Renal pelvis (tissue), 12 donors: ENCODE measurements at places on chromosomes 5 and 9.
A peak's percentile ranks its signal among the peaks of the same experiment; 100 is the strongest.

GRCh38 chr5:72474516-72474915 lies 32.7 kb downstream of the ZNF366 start:
- DNase-seq, result no peak

DNA sequence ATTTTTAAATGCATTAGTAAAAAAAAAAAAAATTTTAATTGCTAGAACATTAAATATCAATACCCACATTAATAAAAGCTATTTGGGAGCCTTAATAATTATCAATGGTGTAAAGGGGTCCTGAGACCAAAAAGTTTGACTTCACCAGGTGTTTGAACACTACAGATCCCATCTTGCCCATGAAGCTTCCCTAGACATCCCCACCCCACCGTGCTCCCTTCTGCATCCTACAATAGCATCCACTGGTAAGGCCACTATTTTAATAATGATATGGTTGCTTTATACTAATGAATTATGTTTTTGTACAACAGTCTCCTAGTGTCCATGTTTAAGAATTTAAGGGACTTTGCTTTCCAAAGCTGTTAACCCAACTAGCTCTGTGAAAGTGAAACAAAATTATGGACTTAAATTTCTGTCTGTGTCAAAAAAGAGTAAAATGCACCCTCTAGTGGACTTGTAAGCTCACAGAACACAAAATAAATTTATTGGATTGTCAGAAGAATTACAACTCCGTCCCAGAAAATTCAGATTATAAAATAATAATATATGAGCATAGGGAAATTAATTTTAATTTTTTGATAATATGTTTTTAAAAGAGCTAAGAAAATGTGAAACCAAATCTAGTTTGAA lies 76.0 kb downstream of the ARL15 start:
- peak; percentile 31 for DNase-seq

DNA sequence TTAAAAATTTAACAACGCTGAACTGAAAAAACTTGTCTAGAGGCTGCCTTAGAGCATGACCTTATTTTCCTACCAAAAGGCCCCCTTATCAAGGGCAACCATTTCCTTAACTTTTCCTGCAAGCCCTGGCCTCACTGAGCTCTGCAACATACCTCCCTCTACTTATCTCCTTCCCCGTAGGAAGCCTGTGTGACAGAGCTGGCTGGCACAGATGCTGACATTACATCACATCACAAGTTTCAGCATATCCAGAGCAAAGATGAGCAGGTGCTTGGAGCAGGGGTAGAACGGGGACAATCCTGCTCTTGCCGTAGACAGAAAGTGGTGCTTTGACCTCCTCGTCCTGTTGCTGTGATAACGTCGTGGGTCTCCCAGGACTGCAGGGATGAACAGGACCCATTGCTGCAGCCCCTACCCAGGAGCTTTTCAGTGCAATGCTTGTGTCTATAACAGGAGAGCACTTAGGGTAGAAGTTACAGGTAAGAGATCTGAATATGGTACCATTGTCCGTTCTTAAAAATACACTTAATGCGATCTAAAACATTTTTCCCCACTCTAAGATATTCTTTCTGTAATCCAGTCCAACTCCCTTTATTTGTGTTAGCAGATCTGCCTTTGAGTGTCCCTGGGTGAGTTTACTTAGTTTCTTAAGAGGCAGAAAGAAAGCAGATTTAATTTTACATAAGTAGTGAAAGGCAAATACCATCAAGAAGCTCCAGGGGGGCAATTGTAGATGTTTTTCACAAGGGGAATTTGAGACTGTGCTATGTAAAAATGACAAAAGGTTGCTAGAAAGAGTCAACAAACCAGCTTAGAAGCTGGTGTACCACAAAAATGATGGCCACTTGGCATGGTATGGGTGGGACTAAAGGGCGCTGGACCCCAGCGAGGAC lies 101.9 kb upstream of the EFNA5 start:
- DNase-seq, result no peak

GRCh38 chr9:114261026-114261425 lies 61.9 kb upstream of the ORM1 start:
- no peak for DNase-seq

DNA sequence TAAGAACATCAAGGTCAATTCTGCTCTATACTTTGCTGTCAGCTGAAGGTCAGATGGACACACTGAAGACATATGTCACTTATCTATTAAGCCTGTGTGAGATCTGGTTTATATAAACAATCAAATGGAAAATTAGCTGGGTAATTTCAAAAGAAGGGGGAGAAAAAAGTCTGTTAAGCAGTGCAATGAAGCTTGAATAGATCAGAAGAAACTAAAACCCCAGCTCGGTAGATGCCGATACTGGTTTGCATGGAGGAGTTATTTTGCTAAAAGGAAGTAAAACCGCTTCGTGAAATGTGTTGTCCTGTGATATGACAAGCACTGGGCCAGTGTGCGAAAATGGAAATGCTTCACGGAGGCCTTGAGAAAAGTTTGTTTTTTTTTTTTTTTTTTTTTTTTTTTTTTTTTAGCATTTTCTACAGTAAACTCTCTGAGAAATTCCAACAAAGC lies 148.8 kb downstream of the MEF2C start:
- no peak for DNase-seq

DNA sequence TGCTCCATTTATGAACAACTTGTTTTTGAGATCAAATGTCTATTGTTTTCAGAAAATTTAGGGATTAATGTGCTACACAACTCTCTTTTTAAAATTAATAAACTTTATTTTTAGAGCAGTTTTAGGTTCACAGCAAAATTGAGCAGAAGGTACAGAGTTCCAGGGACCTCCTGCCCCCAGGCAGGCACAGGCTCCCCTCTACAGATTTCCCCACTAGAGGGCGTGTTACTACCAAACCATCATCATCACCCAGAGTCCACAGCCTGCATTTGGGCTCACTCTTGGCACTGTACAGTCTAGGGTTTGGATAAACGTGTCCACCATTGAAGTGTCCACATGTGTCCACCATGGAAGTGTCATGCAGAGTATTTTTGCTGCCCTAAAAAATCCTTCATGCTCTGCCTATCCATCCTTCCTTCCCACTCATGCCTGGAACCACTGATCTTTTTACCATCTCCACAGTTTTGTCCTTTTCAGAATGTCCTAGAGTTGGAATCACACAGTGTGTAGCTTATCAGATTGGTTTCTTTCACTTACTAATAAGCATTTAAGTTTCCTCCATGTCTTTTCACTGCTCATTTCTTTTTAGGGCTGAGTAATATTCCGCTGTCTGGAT lies 61.7 kb downstream of the MRPL36 start:
- DNase-seq, result no peak

GRCh38 chr9:102185371-102185770 lies 446.9 kb upstream of the GRIN3A start:
- DNase-seq, result no peak

DNA sequence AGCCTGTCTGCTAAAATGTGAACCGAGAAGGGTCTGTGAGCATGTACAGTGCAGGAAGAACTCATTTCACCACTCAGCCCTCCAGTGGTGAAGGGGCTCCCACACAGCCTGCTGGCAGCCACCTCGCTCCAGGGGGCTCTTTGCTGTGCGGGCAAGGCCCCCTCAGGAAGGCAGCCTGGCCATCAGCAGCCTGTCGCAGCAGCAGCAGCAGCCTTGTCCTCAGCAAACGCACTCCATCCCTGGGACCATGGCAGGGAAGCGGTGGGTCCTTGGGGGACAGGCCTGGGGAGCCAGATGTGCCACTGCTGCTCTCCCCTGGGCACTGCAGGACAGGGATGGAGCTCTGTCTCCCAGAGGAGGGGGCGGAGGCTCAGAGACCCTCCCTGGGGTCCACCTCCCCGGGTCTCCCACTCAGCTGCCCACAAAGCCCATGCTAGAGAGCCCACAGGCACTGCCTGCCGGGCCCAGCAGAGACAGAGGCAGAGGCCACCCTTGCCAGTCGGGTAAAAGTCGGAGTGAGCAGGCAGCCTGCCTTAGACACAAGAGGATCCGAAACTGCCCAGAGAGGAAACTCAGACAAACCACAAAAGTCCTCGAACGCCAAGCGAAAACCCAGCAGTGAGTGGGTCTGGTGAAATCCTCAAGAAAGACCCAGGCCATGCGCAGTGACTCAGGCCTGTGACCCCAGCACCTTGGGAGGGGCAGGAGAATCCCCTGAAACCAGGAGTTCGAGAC lies 8.0 kb downstream of the BRD3 start:
- no peak for DNase-seq

- no peak for DNase-seq
Measured at GRCh38 chr5:43152946-43153345, 32.2 kb downstream of the ZNF131 start.

- DNase-seq, result no peak
Measured at GRCh38 chr9:13113216-13113615, 166.3 kb downstream of the MPDZ start.

GRCh38 chr5:40033009-40033408 lies 608.2 kb upstream of the DAB2 start:
- no peak for DNase-seq

GRCh38 chr9:108212184-108212583 lies 643.6 kb downstream of the ACTL7B start:
- no peak for DNase-seq

DNA sequence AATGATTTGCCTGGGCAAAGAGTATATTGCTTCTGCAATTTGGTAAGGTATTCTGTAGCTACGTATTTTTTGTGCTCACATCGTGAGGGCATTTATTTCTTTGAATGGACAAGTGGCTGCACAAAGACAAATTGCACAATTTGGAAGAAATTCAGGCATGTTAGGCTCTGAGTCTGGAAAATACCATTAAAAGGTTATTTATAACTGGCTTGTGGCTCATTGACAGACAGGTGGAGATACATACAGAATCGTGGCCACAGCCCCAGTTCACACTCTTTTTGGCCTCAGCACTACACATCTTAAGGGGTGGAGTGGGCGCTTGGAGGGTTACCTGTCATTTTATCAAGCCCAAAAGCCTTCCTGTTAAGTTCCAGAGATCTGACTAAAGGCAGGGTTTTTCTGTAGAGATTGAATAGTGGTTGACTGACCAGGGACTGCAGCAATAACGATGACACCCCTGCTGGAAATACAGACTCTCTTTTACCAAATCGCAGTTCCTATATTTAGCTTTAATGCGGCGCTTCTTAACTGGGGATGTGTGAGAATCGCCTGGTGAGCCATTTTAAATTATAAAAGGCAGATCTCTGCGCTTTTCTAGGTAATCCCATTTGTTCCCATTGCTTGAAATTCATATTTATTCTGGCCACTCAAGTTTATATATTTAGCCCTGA lies 14.7 kb downstream of the MAN2A1 start:
- DNase-seq, result no peak

DNA sequence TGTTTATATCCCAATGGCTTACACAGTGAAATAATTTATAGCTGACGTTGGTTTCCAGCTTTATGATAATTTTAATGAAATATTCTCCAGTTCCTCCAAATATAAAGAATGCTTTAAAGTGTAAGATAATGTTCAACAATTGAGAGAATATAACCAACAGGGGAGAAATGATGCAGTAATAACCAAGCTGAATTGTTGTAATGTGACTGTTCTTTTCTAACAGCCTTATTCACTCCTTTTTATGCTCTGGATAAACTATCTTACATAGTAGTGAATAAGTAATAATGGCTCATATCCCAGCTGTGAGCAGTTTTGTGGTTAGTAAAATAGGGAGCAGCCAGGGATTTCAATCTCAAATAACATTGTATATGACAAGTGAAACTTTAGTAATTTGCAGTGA lies 2348.7 kb upstream of the ACO1 start:
- no peak for DNase-seq

GRCh38 chr9:115520646-115521045 lies 402.7 kb upstream of the TNC start:
- DNase-seq, result no peak

GRCh38 chr5:56190497-56190896 lies 42.6 kb downstream of the ANKRD55 start:
- DNase-seq, result no peak

DNA sequence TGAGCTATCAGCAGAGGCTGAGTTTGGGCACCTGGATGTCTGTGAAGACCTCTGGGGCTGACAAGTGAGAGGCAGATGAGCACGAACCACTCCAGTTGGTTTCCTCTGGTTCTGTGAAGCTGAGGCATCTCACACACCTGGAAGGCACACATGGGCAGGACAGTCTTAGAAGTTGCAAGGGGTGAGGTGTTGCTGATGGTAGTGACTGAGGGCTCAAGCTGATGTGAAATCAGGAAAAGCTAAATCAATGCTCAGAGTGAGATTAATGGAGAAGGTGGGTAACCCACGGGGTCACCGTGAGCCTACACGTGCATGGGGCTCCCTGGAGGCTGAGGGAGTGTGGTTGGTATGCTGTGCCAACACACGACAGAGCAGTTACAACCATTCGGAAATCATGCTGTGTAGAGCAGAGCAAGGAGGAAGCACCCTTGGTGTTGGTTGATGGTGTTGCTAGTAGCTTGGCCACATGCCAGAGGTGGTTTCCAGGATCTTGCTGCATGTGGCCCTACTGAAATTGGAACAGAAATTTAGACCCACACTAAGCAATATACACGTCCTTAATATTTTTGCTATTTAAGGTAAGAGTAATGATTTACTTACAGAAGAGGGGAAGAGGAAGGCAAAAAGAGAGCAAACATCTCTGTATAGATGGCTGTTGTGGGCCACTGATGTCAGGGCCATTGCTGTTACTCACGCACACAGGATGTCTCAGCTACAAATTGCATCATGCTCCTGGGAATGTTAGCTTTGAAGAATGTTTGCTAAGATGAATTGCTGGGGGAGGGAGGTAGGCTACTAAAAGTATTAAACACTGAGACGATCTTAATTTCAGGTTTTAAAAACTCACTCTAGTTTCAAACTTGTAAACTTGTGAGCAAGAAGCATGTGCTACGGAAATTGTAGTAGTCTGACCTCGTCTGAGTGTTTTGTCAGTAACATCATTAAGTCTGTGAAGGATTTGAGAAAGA lies 170.5 kb downstream of the ARHGEF28 start:
- DNase-seq, result no peak

GRCh38 chr5:37189355-37189754 lies 59.8 kb downstream of the CPLANE1 start:
- no peak for DNase-seq

DNA sequence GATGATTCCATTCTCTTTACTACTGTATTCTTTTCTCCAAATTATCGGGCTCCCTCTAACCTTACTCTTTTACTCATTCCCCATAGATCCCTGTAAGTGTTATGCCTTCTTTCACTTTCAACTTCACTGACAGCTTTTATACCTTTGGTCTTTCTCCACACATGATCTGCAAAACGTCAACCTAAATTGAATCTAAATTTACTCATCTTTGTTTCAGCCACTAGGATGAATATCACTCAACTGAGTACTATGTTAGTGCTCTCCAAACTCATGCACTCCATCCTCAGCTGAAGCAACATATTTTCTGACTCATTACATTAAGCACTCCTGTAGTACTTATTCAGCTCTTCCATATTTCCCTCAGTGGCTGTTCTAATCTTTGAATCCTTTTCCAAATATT lies 133.4 kb downstream of the ADAMTS19 start:
- DNase-seq, result no peak

GRCh38 chr5:165242646-165243045 lies 1737.2 kb downstream of the MAT2B start:
- DNase-seq, result no peak

DNA sequence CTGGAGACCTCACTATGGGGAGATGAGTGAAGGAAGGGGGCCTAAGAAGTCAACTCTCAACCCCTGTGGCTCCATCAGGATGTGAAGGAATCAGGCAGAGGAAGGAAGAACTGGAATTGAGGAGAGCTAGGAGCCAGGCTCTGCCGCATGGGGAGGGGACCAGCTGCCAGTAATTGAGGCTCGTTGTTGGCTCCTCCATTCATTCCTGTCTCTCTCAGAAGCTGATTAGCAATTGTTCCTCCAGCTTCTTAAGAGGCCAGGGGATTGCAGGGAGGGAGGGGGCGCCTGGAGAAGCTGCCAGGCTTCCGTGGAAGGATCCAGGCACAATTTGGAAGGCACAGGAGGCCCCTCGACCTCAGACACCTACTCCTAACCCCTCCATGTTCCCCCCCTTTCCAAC lies 20.5 kb upstream of the TTLL11 start:
- no peak for DNase-seq

- DNase-seq, result no peak
Measured at GRCh38 chr9:136529516-136530460, 16.1 kb downstream of the NOTCH1 start.
